ENCODE measurements at places on chromosomes 3 and 15.
A peak's percentile ranks its signal among the peaks of the same experiment; 100 is the strongest.

DNA sequence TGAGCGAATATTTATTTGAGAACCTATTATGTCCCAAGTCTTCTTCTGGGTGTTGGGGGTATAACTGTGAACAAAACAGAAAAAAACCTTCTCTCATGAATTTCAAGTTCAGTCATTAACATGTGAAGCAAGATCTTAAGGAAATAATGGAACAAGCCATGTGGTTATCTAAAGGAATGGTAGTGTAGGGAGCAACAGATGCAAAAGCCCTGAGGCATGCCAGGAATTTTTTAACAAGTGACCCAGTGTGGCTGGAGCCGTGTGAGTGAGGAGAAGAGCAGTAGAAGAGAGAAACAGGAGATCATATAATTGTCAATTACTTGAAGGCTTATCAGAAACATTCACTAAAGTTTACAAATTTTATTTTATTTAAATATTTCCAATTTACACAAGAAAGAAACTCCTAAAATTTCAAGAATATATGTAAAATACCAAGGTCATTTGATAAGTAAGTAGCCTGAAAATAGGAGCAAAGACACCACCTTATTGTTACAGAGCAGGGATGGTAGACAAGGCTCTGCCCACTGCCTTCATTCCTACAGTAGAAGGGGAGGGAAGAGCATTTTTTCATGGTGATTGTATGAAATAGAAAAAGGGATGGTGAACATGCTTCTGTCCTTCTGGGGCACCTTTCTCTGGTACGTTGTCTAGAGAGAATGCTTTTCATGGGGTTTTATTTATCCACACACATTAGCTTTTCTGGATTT is 345.1 kb downstream of the PLOD2 start:
- H3K36me3 ChIP-seq: no peaks in the 10 kb centered on the region
- H3K27ac ChIP-seq: no peak overlapping the region
- H3K4me1 ChIP-seq: no peaks in the 10 kb centered on the region
- no peak overlapping the region for H3K4me3 ChIP-seq

DNA sequence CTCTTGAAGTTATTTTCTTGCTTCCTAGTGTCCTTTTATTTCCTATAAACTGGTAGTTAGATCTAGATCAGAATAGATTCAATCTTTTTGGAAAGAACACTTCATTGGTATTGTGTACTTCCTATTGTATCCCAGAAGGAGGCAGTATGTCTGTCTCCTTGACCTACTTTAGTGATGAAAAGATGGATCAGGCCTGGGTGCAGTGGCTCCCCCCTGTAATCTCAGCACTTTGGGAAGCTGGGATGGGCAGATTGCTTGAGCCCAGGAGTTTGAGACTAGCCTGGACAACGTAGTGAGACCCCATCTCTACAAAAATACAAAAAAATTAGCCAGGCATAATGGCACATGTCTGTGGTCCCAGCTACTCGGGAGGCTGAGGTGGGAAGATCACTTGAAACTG is 12.0 kb downstream of the BSN start:
- H3K4me1 ChIP-seq: no peaks in the 10 kb centered on the region
- no peaks in the 10 kb centered on the region for H3K36me3 ChIP-seq
- DNase-seq: no peak
- H3K27me3 ChIP-seq: peaks cover 5% of the 10 kb centered on the region

- H3K4me1 ChIP-seq: no peaks in the 10 kb centered on the region
- no peak for DNase-seq
- H3K4me3 ChIP-seq: no peak overlapping the region
- peaks cover 16% of the 10 kb centered on the region for H3K36me3 ChIP-seq
- no peak overlapping the region for H3K27ac ChIP-seq
Measured at GRCh38 chr15:44414001-44414400, 13.4 kb upstream of the CTDSPL2 start.

DNA sequence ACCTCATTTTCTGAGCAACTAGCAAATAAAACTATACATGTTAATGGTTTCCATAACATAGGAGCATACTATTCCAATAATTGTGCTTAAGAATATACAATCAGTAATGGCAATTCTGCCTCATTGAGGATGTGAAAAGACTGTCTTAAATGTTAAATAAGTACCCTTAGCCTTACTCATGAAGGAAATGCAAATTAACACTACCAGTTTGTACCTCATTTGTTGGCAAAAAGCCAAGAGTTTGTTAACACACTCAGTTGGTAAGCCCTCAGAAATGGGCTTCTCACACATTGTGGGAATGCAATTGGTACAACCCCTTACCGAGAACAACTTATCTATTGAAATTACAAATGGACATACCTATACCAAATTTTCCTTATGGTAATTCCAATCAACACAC is 9.2 kb upstream of the STT3B start:
- H3K27ac ChIP-seq: no peak overlapping the region
- H3K4me1 ChIP-seq: peaks cover 7% of the 10 kb centered on the region
- H3K36me3 ChIP-seq: no peaks in the 10 kb centered on the region
- no peak overlapping the region for H3K4me3 ChIP-seq
- DNase-seq: no peak
- no peaks in the 10 kb centered on the region for H3K27me3 ChIP-seq

DNA sequence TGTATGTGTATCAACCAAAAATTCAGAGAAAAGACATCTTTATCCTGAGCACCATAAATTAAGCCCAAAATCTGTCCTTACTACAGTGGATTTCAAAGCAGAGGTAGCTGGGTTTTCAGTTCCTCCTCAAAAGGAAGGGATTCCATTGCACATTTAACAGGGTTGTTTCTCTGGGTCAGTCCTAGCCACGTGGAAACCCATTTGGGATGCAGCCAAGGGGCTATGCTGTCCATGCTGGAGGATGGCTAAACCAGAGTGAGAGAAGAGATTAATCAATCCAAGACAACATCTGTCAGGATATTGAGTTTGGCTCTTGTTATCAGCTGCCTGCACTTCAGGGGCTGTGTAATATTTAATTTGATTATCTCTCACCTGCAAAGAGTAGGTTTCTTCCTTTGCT is 28.1 kb downstream of the LSAMP start:
- H3K4me1 ChIP-seq: no peaks in the 10 kb centered on the region
- DNase-seq: no peak
- no peak overlapping the region for H3K27ac ChIP-seq
- no peaks in the 10 kb centered on the region for H3K36me3 ChIP-seq
- H3K4me3 ChIP-seq: no peak overlapping the region

GRCh38 chr15:73687351-73687750 is 3.2 kb downstream of the CD276 start:
- peaks cover 54% of the 10 kb centered on the region for H3K27me3 ChIP-seq
- H3K27ac ChIP-seq: no peak overlapping the region
- H3K4me3 ChIP-seq: no peak overlapping the region

DNA sequence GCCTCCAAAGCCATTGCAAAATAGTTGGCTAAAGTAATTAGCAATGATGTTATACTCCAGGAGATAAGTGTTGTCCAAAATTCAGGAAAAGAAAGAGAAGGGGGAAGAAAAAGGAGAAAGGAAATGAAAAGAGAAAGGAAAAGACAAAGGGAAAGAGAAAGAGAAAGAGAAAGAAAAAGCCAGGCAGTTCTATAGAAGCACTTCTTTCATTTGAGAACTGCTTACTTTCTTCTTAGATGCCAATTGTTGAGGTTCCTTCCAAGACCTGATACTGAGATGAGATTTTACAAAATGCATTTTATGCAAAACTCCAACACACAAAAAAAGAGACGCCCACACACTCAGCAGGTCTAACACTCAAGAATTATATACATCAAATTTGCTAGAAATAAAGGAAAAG is 298.4 kb downstream of the KCNH8 start:
- peaks cover 1% of the 10 kb centered on the region for H3K27me3 ChIP-seq
- H3K27ac ChIP-seq: peak overlapping the region; percentile 30
- no peak overlapping the region for H3K4me3 ChIP-seq
- DNase-seq: no peak
- H3K36me3 ChIP-seq: no peaks in the 10 kb centered on the region
- peaks cover 10% of the 10 kb centered on the region for H3K4me1 ChIP-seq

DNA sequence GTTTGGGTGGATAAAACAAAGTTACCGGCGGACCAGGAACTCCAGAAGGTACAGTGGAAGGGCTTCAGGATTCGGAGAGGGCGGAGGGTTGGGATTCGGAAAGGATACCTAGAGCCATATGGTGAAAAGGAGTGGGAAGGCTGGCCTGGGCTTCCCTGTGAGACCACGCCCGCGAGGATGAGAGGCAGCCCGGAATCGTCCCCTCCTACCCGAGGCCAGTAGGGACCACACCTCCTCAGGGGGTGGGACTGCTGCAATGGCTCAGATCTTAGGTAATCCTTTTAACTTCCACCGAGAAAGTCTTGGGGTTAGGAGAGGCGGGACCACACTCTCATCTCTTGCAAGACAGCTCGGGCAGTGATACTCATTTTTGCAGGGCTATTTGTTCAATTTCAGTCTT is 511.3 kb downstream of the OCA2 start:
- no peak overlapping the region for H3K27ac ChIP-seq
- H3K36me3 ChIP-seq: no peaks in the 10 kb centered on the region
- no peaks in the 10 kb centered on the region for H3K27me3 ChIP-seq
- no peak for DNase-seq
- H3K4me1 ChIP-seq: no peaks in the 10 kb centered on the region

- no peak overlapping the region for H3K4me3 ChIP-seq
- DNase-seq: no peak
- H3K36me3 ChIP-seq: no peaks in the 10 kb centered on the region
- no peaks in the 10 kb centered on the region for H3K4me1 ChIP-seq
- H3K27me3 ChIP-seq: no peaks in the 10 kb centered on the region
Measured at GRCh38 chr3:88712552-88712951, 394.9 kb upstream of the EPHA3 start.

- H3K27ac ChIP-seq: peak overlapping the region; percentile 60
- H3K36me3 ChIP-seq: peaks cover 44% of the 10 kb centered on the region
- no peaks in the 10 kb centered on the region for H3K27me3 ChIP-seq
- no peak for DNase-seq
- H3K4me3 ChIP-seq: no peak overlapping the region
Measured at GRCh38 chr3:71245971-71246880, 337.3 kb downstream of the FOXP1 start.

GRCh38 chr3:123757281-123757940 is 126.7 kb downstream of the MYLK start:
- DNase-seq: no peak
- peaks cover 6% of the 10 kb centered on the region for H3K4me1 ChIP-seq
- no peak overlapping the region for H3K27ac ChIP-seq
- no peak overlapping the region for H3K4me3 ChIP-seq
- H3K36me3 ChIP-seq: no peaks in the 10 kb centered on the region
- peaks cover 22% of the 10 kb centered on the region for H3K27me3 ChIP-seq

DNA sequence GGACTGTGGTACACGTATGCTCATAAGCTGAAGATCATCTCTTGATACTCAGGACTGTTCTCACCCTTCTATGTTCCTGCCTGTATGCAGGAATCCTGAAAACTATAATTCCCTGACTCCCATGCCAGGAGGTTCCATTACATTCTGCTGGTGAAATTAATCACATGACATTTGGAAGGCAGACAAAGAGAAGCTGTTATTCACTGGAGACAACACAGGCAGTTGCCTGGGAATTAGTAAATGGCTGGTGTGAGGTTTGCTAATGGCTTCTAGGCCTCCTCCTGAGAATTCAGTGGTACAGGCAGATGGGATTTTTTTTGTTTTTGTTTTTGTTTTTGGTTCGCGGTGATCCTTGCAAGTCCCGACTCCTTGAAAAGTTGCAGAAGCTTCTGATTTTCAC is 91.4 kb downstream of the CTNNB1 start:
- H3K36me3 ChIP-seq: no peaks in the 10 kb centered on the region
- no peak for DNase-seq
- no peaks in the 10 kb centered on the region for H3K27me3 ChIP-seq
- peaks cover 2% of the 10 kb centered on the region for H3K4me1 ChIP-seq
- no peak overlapping the region for H3K4me3 ChIP-seq

DNA sequence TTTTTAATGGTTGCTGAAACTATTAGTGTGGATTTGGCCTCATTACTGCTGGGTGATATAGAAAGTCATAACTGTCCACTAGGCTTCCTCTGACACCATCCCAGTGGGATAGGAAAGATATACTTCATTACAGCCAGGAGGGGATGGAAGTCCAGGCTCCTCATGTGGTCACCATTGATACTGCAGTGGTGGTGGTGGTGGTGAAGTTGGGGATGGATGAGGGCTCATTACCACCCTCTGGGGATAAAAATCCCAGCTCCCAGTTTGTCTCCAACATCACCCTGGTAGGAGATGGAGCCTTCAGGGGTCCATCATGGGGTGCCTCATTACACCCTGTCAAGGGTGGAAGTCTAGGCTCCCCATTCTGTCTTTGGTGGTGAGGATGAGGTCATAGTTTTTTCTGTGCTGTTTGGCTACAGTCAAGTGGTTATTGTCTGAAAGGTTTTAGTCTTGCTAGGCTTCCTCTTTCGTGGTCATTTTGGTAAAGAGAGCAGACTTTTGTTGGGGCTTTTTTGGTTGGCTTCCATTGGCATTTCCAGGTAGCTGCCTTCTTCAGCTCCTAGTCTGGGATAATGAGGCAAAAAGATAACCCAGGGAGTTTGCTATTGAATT is 30.1 kb upstream of the FILIP1L start:
- peaks cover 3% of the 10 kb centered on the region for H3K4me1 ChIP-seq
- no peak overlapping the region for H3K27ac ChIP-seq
- H3K27me3 ChIP-seq: no peaks in the 10 kb centered on the region
- DNase-seq: no peak

DNA sequence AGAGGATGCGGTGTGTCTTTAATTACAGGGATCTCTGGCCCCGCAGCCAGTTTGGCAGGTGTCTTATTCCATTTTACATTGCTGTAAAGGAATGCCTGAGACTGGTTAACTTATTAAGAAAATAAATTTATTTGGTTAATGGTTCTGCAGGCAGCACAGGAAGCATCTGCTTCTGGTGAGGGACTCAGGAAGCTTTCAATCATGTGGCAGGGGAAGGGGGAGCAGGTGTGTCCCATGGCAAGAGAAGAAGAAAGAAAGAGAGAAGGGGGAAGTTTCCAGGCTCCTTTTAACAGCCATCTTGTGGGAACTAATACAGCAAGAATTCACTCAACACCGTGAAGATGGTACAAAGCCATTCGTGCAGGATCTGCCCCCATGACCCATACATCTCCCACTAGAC is 128.0 kb upstream of the CRBN start:
- no peaks in the 10 kb centered on the region for H3K36me3 ChIP-seq
- no peak overlapping the region for H3K4me3 ChIP-seq
- H3K27me3 ChIP-seq: no peaks in the 10 kb centered on the region

GRCh38 chr3:39216176-39216790 is 23.9 kb upstream of the XIRP1 start:
- H3K4me3 ChIP-seq: no peak overlapping the region
- peaks cover 3% of the 10 kb centered on the region for H3K4me1 ChIP-seq
- H3K27me3 ChIP-seq: peaks cover 5% of the 10 kb centered on the region
- H3K27ac ChIP-seq: no peak overlapping the region

- peaks cover 8% of the 10 kb centered on the region for H3K36me3 ChIP-seq
- H3K4me3 ChIP-seq: no peak overlapping the region
Measured at GRCh38 chr15:85746641-85747040, 48.1 kb downstream of the KLHL25 start.

DNA sequence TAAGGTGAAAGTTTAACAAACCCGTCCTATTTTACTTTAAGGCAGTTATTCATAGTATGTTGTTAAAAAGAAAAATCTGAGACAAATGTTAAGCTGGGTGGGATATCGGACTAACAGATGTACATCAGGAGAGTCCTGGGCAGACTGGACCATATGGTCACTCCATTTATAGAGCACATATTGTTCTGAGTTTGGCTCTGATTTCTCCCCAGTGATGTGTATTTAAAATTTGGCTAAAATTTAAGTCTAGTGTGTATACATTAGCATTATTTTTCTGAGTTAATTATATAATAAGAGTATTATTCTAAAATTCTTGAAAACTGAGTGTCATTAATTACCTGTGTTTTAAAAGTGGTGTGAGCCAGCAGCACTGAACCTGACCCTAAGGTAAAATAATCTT is 6.1 kb downstream of the GMPS start:
- no peak overlapping the region for H3K27ac ChIP-seq
- peaks cover 26% of the 10 kb centered on the region for H3K36me3 ChIP-seq
- no peak overlapping the region for H3K4me3 ChIP-seq
- no peak for DNase-seq
- peaks cover 49% of the 10 kb centered on the region for H3K4me1 ChIP-seq
- H3K27me3 ChIP-seq: no peaks in the 10 kb centered on the region
